ENCODE measurements at places on chromosomes 12 and 14.

- no peak for DNase-seq
Observed at GRCh38 chr12:27463511-27464219, 17.1 kb downstream of the SMCO2 start.

DNA sequence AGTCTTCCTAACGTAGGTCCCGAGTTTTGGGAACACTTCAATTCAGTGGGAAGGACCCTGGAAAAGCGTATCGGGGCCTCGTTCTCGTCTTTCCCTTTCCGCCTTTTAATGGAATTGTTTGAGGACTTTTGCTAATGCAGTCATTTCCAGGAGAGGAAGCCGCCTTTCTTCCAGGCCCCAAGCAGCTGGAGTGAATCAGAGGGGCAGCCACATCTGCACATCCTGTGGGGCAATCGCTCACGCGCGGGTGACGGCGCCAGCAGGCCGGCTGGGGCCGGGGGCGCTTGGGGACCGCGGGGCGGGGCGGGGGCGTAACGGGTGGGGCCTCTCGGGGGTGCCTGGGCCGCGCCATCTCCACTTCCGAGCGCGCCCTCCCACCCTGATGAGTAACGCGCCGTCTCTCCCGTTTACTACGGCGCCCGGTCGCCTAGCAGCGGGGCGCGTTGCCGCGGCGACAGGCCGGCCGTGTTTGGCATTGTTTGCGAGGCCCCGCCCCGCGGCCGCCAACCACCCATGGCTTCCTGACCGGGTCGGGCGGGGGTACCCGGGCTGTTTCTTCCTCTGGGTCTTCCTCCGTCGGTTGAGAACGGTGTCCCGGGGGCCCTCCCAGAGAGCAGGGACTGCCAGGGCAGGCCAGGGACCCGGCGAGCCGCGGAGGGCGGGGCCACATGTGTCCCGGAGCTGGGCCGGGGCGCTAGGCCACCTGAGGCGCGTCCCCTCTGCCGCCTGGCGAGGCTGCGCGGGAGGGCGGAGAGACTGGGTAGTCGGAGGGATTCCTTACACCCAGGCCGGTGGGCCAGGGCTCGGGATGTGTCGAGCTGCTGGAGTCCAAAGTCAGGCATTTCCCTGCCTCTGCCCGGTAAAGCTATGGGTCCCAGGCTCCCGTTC, 2.3 kb downstream of the GSG1 start:
- DNase-seq = peak; percentile 86

DNA sequence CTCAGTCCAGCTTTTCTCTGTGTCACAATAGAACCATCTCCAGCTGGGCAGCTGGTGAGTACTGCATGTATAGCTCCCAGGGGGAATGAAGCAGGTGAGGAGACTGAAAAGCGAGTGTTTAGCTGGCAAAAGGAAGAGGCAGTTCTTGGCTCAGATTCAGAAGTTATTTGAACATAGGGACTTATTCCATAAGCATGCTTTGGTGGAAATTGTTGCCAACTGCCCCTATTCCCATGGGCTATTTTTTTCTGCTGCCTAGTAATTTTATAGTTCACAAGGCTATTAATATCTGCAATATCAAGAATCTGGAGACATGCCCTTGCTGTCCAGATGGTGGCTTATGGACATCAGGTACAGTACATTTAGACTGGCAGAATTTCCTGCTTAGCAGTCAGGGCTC, 1112.7 kb downstream of the LRFN5 start:
- no peak for DNase-seq

DNA sequence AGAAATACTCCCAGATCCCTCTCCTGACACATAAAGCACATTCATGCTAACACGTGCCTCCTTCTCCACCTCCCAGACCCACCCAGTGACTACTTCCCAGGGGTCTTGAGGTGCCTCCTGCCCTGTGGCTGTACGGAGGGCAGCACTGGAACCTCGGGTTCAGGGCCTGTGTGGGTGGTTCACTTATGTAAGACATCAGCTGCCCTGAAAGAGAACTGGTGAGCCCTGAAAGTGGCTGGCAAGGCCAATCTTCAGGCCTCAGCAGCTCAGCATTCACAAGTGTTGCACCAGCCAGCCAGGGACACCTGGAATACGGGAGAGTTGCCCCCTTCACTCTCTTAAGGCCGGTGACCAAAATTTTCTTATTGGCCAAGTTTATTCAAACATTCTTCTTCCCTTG, 38.9 kb upstream of the NTF3 start:
- DNase-seq = no peak

- no peak for DNase-seq
Observed at GRCh38 chr14:26522967-26523366, 74.9 kb downstream of the NOVA1 start.

- no peak for DNase-seq
Observed at GRCh38 chr14:50864237-50864636, 7.6 kb upstream of the ABHD12B start.

GRCh38 chr14:88668448-88669116, 105.7 kb downstream of the ZC3H14 start:
- no peak for DNase-seq
